Fibroblast of skin of right biceps (primary cell): ENCODE measurements at places on chromosomes 5 and 9.

DNA sequence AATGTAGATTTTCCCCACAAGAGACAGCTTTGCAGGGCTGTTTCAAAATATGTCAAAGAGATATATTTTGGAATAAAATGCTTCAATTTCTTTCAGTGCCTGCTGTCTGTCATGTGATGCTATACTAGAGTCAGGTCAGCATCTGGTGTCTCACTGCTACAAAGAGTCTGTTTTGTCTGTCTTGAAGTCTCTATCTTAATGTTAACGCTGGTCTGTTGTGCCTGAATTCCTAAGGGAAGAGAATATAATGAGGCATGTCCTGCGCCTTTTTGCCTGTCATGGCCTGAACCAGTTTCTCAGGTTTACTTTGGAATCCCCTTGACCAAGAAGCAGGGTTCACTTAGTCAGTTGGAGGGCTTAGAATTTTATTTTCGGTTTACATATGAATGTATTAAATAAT lies 176.4 kb downstream of the PDZD2 start:
- no peak for DNase-seq

- no peak for DNase-seq
Measured at GRCh38 chr5:89353837-89354551, 471.0 kb upstream of the MEF2C start.

GRCh38 chr5:177546258-177546741 lies 8.1 kb downstream of the FAM193B start:
- peak; percentile 97 for DNase-seq

- no peak for DNase-seq
Measured at GRCh38 chr9:36815566-36816348, 218.3 kb downstream of the PAX5 start.

DNA sequence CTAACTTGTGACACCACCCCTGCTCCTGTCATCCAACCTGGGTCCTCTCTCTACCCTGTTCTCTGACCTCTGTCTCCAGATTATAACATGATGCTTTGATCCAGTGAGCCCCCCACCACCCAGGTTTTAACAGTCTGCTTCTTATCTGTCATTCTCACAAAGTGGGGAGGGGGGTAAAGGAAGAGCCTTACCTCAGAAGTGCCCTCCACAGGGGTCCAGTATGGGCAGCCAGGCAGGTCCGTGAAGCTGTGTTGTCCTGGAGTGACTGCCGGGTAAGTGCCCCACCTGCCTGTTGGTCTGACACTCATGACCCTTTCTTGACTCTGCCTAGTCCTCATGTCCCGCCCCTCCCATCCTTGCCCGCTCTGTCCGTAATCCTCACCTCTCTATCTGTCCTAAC lies 3.4 kb downstream of the IL11RA start:
- no peak for DNase-seq

GRCh38 chr9:129778469-129778868 lies 24.5 kb upstream of the TOR1B start:
- no peak for DNase-seq

- DNase-seq, result no peak
Measured at GRCh38 chr5:115375893-115376292, 79.4 kb upstream of the CCDC112 start.

GRCh38 chr9:86545090-86545489 lies 190.9 kb upstream of the TUT7 start:
- peak; percentile 79 for DNase-seq
